ENCODE measurements at places on chromosomes 3 and 15.

GRCh38 chr15:77623755-77624524 lies 8.8 kb downstream of the LINGO1 start:
- no peak for DNase-seq

DNA sequence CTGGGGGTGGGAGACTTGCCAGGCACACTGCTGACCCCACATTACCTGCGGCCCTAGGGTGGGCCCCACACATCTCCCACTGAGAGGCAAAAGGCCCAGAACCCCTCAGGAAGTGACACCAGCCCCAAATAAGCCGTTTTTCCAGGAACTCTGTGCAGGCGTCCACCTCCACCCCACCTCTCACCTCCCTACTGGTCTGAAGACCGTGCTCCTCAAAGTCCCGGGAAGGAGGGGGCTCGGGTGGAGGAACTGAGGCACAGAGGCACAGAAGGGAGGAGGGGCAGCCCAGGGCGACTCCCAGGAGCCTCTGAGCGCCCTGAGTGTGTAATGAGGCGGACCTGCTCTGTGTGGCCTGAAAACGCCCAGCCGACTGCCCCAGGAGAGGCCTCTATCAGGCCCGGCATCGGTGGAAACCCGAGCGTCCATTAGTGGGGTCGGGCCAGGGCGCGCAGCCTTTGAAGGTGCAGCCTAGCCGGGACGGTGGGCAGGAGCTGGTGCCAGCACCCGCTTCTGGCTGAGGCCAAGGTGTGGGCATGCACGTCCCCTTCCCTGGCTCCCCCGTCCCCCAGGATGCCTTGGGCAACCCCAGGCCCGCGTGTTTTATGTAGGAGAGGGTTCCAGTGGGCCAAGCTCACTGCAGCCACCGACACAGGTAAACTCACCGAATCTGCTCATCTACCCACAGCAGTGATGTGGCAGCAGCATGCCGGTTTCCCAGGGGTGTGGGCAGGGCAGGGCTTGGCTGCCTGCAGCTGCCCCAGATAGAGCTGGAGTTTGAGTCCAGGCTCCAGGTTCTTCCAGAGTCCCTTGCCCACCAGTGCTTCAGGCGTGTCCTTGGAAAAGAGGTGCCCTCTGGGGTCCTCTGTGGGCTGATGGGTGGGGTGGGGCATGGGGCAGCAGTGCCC lies 55.8 kb downstream of the DNAJB8 start:
- DNase-seq = no peak

- DNase-seq = no peak
These were observed 30.3 kb upstream of the SEMA3F start for GRCh38 chr3:50124800-50125178.

DNA sequence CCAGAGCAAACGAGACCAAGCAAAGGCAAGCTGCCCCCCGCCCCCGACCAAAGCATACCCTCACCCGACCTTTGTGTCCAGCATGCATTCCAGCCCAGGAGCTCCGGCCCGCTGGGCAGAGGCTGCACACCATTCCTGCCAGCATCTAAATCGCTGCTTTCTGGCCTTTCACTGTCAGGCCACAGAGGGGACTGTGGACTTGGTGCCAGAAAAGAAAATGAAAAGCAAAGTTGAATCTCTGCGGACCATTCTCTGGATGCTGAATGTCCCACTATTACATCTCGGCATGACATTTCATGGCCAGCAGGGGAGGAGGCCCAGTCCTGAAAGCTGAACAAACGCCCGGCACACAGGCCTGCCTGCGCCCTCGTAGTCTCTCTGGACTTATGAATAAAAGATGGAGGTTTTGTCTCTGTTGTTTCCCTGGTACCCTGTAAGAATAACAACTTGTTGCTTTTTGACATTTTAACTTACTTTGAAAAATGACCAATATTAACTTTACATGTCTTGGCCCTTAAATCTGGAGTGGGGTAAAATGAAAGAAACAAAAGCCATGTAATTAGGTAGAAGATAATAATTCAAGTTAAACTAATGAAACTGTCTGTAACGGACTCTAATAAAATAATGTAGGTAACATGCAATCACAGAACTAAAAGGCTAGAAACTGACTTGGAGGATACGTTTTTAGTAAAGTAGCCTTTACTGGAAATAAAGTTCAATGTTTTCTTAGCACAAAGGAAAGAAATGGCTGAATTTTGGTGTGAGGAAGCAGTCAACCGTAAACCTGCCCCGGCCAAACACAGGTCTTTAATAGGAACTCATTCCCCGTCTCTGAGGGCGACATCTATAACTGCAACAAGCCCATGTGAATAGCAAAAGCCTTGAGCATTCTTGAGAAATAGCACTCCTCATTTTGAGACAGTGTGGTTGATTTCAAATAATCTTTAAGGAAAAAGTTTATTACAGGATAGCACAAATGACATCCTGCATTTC lies 12.7 kb downstream of the IL17RD start:
- DNase-seq = no peak

DNA sequence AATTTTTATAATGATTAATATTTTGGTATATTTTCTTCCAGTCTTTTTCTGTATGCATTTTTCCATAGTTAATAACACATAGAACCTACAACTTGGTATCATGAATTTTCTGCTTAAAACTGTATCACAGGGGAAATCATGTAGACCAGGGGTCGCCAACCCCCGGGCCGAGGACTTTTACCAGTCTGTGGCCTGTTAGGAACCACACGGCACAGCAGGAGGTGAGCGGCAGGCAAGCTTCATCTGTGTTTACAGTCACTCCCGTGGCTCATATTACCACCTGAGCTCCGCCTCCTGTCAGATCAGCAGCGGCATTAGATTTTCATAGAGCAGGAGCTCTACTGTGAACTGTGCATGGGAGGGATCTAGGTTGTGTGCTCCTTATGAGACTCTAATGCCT lies 54.7 kb downstream of the RPL22L1 start:
- DNase-seq = no peak

DNA sequence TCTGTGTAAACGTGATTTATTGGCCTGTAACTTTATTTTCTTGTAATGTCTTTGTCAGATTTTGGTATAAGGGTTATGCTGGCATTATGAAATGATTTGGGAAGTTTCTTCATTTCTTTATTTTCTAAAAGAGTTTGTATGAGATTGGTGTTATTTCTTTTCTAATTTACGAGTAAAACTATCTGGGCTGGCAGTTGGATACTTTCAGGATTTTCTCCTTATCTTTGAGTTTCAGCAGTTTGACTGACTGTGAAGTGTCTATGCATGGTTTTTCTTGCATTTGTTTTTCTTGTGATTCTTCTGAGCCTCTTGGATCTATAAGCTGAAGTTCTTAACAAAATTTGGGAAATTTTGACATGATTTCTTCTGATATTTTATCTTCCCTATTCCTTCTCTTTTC lies 18.1 kb downstream of the ADGRG7 start:
- DNase-seq = no peak

GRCh38 chr15:80350941-80351610 lies 53.1 kb upstream of the ARNT2 start:
- no peak for DNase-seq

GRCh38 chr3:72255191-72255590 lies 470.2 kb upstream of the PROK2 start:
- DNase-seq = no peak

- no peak for DNase-seq
These were observed 6.2 kb downstream of the IFT80 start for GRCh38 chr3:160392798-160393197.

GRCh38 chr3:40237889-40238571 lies 71.5 kb upstream of the EIF1B start:
- DNase-seq = no peak

DNA sequence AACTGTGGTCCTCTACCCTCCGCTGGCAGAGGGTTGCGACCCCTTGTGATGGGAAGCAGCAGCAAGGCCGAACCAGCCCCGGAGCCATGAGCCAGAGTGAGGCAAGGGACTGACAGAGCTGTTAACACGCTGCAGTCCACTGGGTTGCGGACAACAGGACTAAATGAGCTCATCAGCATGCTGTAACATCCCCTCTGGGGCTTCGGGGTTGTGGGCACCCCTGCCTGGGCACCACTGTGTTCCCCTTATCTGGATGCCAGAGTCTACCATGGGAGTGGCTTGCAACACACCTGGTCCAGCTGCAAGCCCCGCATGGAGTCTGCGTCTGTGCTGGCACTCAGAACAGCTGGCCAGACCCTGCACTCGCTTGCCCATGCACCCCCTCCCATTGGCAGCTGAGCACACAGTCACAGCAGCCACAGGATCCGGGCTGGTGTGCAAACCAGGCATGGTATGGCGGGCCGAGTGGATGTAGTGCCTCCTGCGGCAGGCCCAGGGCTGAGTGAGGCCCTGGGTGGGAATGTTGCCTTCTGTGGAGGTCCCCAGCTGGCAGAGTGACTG lies 404.2 kb downstream of the PLCL2 start:
- DNase-seq = no peak

- no peak for DNase-seq
These were observed 38.8 kb downstream of the DNAJC13 start for GRCh38 chr3:132456136-132456535.

DNA sequence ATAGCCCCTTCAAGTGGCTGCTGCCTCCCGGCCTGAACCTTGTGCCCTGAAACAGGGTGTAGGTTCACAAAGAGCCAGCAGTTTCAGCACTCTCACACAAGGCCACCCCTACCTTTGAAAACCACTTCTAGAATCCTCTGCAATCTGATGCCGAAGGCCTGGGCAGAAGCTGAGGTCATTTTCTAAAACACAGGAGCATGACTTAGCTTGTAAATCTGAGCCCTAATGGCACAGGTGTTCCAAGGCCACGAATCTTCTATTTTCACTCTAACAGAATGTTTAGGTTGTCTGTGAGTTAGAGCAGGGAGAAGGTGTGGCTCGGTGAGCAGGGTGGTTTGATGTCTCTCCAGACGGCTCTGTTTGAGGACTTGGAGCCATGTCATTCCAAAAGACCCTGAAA lies 62.3 kb downstream of the SYNM start:
- no peak for DNase-seq

- no peak for DNase-seq
These were observed 255.5 kb downstream of the UACA start for GRCh38 chr15:70507772-70508371.

GRCh38 chr3:143134471-143134870 lies 14.9 kb downstream of the CHST2 start:
- DNase-seq = no peak

GRCh38 chr15:40452296-40453090 lies 11.7 kb downstream of the BAHD1 start:
- no peak for DNase-seq

GRCh38 chr15:22949074-22949547 lies 31.1 kb downstream of the CYFIP1 start:
- DNase-seq = no peak

GRCh38 chr3:123653221-123653682 lies 68.4 kb upstream of the HACD2 start:
- DNase-seq = no peak

- DNase-seq = no peak
These were observed 28.3 kb downstream of the RFT1 start for GRCh38 chr3:53101956-53102355.

GRCh38 chr3:55616803-55617202 lies 129.7 kb upstream of the WNT5A start:
- DNase-seq = no peak

GRCh38 chr3:171878461-171879225 lies 35.5 kb downstream of the TMEM212 start:
- DNase-seq = no peak

GRCh38 chr3:133914839-133915600 lies 19.3 kb upstream of the RAB6B start:
- no peak for DNase-seq

- no peak for DNase-seq
These were observed 41.3 kb upstream of the PIK3CB start for GRCh38 chr3:138875754-138876664.

GRCh38 chr15:57229051-57229450 lies 147.3 kb upstream of the CGNL1 start:
- DNase-seq = no peak

GRCh38 chr3:196193736-196194541 lies 17.3 kb downstream of the ZDHHC19 start:
- no peak for DNase-seq

GRCh38 chr3:56052188-56052587 lies 416.1 kb downstream of the ERC2 start:
- no peak for DNase-seq

GRCh38 chr3:17261627-17262369 lies 377.0 kb downstream of the PLCL2 start:
- no peak for DNase-seq

- no peak for DNase-seq
These were observed 276.1 kb upstream of the LRRC3B start for GRCh38 chr3:26346497-26346896.

GRCh38 chr15:69498987-69499386 lies 46.4 kb downstream of the RPLP1 start:
- DNase-seq = no peak

DNA sequence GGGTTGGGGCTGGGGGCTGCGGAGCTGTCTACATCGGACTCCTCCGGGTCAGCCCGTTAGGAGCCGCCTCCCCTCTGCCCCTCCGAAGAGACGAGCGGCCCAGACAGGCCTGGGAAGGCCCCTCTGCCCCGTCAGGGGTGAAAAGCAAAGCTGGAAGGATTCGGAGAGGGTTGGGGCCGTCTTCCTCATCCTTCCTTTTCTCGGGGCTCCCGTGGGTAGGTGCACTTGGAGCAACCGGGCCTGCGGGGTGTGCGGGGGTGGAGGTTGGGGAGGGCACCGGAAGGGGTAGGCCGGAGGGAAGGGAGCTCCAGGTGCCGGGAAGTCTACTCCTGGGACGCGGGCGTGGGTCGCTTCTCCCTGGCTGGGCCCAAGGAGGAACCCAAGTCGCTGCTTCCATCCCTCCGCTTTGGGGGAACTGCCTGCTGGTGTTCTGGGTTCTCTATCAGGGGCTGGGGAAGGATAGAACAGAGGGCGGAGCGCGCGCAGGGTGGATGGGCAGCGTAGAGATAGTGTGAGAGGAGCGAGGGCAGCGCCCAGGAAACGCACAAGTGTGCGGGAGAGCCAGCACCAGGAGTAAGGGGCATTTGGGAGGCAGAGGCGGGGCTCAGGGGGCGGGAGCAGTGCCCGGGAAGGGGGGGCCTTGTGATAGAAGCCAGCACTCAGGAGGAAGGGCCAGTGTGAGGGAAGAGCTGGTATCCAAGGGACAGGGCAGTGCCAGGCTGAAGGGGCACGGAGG lies 590 bp downstream of the POLR2H start:
- DNase-seq = no peak

GRCh38 chr15:73130830-73131229 lies 78.6 kb downstream of the NEO1 start:
- no peak for DNase-seq
